ENCODE measurements at places on chromosomes 7 and 10.

DNA sequence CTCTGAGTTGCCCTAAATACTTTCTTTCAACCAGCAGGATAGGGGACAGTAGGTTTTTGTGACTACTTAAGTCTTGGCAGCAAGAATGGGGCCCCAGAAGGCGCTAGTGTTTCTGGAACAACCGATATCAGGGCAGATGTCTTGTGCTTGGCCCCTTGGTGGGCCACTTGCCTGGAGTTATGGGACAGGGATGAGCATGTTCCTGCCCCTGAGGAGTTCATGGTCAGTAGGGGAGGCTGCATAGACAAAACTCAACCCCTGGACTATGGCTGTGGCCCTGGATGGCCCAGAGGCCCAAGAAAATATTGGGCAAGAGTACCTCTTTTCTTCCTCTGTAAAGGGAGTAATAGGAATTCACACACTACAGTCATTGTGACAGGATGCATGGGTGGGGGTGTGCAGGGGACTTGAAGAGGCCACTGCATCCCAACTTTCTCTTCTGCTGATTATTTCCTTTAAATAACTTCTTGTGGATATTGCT, 57.7 kb upstream of the IGFBP3 start:
- no peak for DNase-seq

DNA sequence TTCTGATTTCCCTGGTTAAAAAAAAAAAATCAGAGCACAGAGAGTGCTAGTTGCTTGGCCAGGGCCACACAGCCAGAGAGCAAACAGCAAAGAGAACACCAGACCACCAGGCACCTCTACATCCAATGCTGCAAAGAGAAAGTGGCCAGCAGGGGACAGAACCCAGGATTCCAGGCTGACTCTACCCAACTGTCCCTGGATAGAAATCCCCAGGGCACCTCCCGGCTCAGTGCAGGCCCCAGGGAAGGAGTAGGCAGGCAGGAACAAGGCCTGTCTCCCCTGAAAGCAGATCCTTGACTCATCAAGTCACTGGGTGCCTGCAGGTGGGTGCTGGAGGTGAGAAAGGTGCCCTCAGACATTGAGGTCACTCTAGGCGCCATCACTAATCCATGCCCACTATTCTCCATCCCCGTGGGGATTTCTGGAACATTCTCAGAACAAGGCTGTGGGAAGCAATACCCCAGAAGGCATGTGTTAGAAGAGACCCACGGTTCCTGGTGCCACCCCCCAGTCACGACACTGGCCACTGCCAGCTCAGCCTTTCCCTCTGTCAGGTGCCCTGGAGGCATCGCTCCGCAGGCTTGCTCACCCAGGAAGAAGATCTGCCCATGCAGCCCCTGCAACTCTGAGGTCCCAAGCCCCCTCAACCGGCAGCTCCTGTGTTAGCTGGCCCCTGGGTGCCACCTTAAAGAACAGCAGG, 154.8 kb downstream of the GRID1 start:
- no peak for DNase-seq

GRCh38 chr7:98826811-98827231, 43.0 kb downstream of the TMEM130 start:
- DNase-seq, result no peak

DNA sequence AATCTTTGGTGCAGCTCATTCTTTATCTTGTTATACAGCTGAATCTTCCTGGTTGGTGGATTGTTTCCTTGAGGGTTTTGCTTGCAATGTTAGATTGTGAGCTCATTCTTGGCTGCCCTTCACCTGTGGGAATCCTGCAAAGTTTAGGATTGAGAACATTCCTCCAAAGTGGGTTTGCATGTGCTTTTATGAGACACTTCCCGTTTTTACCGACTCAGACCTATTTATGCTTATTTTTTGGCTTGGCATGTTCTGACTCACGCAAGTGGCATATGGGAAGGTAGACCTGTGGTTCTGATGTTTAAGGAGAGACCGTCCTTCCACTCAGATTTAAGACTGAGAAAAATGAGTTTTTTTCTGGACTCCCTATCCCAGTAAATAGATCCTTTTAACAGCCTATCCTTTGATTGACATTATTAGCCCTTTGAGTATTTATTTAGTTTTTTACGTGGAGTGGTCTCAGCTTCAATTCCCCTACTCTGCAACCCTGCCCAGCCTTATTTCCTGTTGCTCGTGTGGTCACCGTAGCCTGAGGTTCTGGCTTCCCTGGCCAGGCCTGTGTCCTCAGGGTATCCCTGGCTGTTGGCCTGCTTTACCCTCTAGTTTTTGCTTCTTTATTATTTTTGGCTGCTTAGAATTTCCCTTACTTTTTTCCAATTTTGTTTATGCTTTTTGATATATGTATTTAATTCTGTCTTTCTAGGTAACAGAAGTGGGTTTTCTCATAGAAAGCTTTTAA, 13.4 kb upstream of the PRF1 start:
- DNase-seq, result peak; percentile 66

DNA sequence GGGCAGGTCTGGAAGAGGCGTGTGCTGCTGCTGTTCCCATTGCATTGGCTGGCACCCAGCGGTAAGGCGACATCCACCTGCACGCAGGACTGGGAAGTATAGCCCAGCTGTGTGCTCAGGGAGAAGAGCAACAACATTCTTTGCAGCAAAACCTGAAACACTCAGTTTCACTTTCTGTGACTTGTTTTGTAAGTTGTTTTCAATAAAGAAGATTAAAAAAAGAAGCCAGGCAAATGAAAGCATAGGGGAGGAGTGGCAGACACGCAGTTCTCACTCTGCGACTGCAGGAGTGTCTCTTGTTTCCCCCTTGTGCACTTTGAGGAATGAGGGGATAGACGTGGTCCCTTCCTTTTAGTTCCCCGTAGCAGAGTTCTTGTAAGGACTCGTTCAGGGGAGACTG, 5.8 kb downstream of the FBH1 start:
- DNase-seq, result no peak

DNA sequence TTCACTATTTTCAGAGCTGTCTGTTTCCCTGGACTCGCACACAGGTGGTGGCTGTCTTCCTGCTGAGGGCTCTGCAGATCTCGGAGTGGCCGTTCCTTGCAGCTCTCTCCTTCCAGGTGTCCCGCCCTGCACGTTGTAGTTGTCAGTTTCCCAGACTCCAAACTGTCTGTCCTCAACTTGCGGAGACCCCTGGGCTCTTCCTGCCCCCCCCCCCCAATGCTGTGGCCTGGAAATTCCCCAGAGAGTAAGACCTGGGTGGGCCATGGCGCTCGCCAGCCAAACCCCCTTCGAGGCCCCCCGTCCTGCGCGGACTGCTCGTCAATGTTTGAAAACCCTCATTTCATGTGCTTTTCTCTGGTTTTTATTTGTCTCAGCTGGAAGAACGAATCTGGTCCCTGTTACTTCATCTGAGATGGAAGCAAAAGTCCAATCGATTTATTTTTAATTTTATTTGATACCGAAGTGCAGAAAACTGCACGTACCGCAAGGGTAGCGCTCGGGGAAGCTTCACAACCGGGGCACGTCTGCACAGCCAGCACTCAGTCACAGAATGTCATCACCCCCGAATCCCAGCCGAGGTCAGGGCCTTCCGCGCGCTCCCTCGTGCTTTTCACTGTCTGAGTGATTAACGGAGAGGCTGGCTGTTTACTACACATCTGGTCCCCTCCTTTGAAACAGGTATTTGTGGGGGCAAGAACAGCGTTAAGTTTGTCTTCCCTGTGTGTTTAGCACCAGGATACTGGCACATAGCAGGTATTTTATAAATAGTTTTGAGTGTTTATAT, 46.4 kb upstream of the NKX6-2 start:
- DNase-seq, result no peak

DNA sequence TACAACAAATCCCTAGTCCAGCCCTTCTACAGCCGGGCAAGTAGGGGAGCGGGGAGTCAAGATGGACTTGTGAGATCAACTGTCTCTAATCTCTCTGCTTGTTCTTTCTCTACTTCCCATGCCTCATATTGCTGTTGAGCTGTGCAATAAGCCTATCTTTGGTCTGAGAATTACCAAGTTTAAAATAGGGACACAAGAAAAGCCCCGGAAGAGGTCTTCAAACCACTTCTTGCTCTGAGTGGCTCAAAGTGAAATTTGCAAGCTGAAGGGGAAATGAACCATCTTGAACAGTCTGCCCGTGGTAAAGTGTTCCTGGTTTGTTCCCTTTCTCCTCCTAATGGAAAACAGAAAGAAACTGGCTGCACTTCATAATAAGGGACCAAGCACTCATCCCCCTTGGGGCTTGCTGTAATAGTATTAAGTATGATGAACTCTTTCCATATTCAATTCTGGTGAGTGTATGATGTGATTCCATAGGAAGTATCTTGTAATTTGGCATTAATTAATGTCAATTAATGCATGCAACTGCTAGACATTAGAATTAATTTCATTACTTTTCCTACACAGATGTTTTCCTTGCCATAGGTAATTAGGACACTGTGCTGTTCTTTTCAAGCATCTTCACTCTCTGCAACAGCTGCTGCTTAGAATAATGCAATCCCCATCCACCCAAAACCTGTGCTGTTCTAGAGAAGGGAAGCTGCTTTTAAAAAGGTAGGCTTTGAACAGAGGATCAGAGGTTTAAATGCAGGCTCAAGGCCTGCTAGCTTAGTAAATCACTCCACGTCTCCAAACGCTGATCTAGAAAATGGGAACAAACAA, 449.6 kb downstream of the SORCS1 start:
- no peak for DNase-seq

DNA sequence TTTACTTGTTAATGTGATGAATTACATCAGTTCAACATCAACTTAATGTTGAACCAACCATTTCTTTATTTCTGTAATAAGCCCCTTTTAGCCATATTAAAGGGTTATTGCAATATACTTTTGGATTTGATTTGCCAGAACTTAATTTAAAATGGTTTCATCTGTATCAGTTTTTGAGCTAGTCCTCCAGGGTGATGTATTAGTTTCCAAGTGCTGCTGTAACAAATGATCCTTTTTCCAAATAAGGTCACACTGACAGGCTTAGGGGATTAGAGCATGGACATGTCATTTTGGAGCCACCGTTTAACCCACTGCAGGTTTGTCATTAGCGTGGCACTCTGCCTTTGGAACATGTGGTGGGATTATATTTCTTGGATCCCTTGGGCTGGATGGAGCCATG, 244.8 kb upstream of the PLPP4 start:
- DNase-seq, result no peak

DNA sequence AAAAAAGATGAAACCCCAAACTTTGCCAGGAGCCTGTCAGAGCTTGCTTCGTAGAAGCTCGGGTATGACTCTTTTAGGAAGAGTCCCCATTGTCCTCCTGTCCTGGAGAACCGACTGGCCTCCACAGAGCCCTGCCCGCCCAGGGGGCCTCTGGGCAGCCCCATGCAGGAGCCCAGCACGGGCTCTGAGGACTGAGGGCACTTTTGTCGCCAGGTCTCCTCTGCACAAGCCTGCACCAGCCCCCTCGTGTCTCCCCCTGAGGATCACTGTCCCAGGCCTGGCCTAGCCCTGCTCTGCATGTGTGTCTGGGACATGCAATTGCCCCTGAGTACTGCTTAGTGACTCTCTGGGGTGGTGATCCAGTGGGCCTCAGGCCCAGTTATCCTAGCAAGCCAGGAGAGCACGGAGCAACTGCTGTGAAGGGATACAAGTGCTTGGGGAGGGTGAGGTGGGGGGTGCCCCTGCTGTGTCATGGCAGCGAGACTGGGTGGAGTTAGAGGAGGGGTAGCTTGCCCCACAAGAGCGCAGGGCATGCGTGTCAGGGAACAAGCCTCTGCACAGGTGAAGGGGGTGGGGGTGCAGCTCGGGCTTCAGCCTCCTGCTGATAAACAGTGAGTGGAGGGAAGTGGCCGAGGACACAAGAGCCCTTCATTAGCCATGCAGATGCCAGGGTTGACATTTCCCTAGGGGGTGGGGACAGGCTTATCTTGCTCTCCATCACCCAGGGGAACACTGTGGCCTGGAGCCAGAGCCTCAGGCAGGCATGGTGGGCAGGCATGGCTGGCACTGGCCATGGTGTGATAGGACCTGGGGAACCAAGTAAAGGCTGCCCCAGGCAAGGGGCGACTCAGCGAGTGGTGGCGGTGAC, 143.4 kb downstream of the C10orf105 start:
- DNase-seq, result no peak

DNA sequence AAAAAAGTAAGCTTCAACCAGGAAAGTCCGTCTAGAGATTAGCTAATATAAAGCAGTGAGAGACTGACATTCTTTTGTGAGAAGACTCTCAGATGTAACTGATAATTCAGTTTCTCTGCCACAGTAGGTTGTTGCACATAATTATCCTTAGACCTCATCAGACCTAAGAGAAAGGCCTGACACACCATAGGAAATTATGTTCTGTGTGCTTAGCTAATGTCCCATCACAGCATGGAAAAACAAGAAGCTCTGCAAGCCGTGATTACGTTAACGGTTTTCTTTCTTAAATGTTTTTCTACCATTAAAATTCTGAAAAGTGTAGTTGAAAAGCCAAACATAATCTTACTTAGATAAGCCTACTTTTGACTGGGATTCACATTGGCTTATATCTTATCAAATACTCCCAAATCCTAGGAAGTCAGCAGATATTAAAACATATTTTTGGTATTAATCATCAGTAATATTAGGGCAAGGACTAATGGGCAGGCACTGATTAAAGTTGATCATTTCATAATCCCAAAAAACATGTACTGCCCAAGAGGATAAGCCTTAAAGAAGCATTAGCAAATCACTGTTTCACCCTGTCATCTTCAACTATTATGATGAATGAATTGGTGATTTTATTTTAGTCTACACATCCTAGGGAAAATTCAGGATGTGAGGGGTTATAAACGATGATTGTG, 5.2 kb downstream of the CSTF2T start:
- DNase-seq, result no peak

DNA sequence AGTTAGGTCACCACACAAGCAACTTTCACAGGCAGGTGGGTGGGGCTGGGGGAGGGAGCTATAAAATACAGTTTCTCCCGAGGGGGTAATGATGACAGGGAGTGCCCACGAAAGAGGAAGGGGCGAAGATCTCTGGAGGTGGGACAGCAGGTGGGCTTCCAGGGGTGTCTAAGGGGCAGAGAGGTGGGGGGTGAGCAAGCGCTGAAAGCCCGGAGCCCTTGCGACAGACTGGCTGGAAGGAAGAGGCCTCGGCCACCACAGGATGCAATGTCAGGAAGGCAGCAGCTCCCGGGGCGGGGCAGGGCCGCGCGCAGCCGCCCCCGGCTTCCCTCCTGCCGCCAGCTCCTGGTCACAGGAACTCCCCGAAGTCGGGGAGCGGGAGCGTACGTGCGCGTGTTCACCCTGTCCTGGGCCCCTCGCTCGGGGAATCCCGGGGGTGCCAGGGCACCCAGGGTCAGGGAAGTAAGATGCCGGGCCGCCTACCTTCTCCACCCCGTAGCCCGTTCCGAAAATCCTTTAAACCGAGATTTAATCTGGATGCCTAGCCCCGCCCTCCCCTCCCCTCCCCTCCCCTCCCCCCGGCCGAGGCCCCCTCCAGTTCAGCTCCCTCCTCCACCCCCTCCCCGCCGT, 105.2 kb upstream of the PPIF start:
- peak; percentile 85 for DNase-seq

GRCh38 chr10:125002423-125003145, 60.7 kb downstream of the ZRANB1 start:
- DNase-seq, result no peak

- peak; percentile 15 for DNase-seq
Measured at GRCh38 chr10:91034494-91035159, 113.7 kb upstream of the ANKRD1 start.

- DNase-seq, result no peak
Measured at GRCh38 chr7:47026780-47027361, 555.0 kb downstream of the TNS3 start.

GRCh38 chr7:77655356-77655755, 40.9 kb upstream of the RSBN1L start:
- no peak for DNase-seq
